ENCODE measurements at places on chromosomes 3 and 15.

DNA sequence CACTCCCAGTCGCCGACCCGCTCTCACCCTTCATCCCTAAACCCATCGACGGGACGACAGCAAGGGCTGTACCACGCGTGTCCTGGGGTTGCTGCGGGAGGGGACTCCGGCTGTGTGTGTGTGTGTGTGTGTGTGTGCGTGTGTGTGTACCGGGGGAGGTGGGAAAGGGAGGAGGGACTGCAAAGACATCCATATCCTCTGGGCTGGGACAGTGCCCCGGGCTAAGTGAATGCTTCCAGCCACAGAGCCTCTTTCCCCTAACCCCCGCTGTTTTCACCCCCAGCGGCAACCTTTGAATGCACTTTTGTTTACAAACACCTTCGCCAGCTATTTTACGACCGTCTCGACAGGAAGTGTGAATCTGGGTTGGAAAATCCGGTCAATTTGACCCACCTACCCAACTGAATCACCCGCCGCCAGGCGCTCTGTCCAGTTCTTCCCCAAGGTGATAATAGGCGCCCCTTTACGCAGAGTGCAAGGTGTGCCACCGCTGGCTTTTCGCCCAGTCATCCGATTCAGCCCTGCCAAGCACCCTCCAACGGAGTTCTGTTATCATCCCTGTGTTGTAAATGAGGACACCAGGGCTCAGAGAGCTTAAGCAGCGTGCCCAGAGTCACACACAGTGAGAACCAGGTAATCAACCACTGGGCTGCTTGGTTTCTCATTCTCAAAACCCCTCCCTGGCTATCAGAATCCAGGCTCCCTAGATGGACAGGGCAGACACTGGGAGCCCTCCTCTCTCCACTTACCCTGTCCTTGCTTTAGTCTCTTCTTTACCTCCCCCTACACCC, 739 bp upstream of the AMOTL2 start:
- DNase-seq, result no peak

DNA sequence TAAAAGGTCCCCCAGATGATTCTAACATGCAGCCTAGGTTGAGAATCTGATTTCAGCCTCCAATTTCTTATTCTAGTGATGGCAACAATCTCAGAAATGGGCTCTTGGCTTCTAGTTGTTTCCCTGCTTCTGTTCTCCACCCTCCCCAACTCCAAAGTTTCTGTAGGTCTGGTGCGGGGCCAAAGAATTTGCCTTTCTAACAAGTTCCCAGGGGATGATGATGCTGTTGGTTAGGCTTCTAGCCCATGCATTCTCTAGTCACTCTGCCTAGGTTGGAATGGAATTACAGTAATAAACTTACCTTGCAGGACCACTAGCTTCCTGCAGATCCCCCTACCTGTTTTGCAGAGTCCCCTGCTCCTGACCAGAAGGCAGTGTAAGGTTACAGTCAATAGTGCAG, 103.2 kb upstream of the PPP2R3A start:
- DNase-seq, result no peak

DNA sequence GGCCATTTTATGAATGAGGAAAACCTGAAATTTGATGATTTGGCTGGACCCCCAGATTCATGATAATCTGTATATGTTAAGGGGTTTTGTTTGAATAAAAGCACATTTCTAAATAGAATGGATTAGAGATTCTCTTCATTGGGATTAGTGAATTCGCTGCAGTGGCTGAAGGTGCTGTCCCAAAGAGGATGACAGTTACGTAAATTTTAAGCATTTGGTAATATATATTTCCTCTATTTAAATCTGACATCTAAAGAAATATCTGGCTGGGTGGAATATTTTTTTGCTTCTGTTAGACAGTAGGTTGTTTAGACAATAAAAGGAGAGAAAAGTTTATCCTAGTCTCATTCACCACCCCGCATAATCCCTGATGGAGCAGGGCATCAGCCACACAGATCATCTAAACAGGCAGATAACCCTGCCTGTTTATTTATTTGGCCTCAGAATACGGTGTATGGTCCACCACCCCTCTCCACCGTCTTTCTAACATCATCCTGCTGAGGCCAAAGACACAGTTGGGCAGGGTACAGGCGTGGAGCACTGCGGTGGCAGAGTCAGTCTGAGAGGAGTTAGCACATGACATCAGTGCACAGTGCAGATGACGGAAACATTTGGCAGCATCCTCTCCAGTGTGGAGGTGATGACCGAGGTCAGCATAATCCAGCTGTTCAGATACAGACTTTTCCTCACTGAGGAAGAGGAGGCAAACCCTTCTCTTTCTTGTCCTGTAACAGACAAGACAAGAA, 20.4 kb upstream of the NFKBIZ start:
- DNase-seq, result no peak

DNA sequence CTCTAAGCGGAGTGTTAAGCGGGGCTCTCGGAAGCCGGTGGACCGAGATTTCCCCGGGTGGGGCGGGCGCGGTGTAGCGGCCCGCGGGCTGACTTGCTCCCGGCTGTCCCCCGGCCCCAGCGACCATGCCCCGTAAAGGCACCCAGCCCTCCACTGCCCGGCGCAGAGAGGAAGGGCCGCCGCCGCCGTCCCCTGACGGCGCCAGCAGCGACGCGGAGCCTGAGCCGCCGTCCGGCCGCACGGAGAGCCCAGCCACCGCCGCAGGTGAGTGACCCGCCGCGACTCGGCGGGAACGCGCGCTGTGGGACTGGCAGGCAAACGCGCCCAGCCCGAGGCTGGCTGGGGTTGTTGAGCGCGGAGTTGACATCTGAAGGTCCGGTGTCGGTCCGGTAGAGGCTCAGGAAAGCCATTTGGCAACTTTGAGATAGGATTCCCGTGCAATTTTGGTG, 1.3 kb downstream of the SMC4 start:
- no peak for DNase-seq

DNA sequence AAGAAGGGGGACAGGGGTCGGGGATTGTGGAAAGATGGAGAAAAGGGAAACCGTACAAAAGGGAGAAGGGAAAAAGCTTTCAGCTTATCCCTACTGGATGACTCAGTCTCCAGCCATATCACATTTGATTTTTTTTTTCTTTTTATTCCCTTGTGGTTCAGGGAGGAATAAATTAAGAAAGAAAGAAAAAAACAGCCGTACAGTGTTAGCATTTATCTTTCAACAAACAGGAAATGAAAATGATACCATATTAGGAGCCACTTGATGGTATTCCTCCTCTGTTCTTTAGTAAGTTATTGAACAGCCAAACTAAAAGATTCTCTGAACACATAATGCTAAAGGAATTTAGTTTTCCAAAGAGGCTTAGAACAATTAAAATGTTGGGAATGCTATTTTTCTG, 594.4 kb downstream of the FOXP1 start:
- DNase-seq, result no peak

DNA sequence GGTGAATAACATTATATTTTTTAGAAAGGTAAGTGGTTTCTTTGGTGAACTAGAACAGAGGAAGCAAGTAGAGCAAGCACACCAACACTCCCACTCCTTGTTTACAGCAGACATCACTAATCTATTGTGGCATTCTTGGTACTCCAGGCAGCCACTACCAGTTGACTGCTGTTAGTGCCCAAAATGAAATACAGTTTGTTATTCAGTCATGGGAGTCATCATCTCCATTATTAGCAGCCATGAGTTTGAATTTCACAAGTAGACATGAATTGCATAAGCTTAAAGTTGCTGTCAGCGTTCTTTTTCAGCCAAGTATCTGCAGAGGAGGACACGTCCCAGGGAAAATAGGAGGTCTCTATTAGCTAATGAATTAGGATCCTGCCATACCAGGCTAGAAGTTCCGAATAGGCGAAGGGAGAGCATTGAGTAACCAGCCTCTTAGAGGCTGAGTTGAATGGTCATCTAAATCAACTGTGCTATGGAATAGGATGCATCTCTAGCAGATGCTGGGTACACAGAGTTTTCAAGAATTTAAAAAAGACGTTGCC, 252.7 kb upstream of the ICE2 start:
- no peak for DNase-seq

- DNase-seq, result no peak
Measured at GRCh38 chr15:85934691-85935090, 140.0 kb upstream of the KLHL25 start.

Data from DMS 273 treated with DMSO at 0.1 percent for 48 hours (cell line).